ENCODE measurements at places on chromosomes 13 and 19. TPM values are rescaled to one million over a fixed set of nuclear protein-coding genes. Genes with fewer than 3 reads are reported as not detected.

CNFN gene
- total RNA-seq: not detected

OR7A5 gene
- total RNA-seq: not detected

DCLK1 gene
- total RNA-seq: 20.4 TPM

OR4F17 gene
- total RNA-seq: not detected

DLL3 gene
- total RNA-seq: 0.53 TPM

TMEM150B gene
- total RNA-seq: not detected

PSG4 gene
- 31.8 TPM for total RNA-seq

CATSPERD gene
- not detected for total RNA-seq

HSPB6 gene
- not detected for total RNA-seq

ZSCAN5C gene
- not detected for total RNA-seq

CCDC61 gene
- total RNA-seq: 12.1 TPM

FCHO1 gene
- total RNA-seq: 3.3 TPM

RFXAP gene
- 2.0 TPM for total RNA-seq

CIC gene
- total RNA-seq: 42.8 TPM

LYPD3 gene
- 0.10 TPM for total RNA-seq

PTPRH gene
- total RNA-seq: 5.3 TPM

SIGLEC11 gene
- 0.25 TPM for total RNA-seq

ONECUT3 gene
- not detected for total RNA-seq

NAPSA gene
- total RNA-seq: 0.73 TPM

CRX gene
- total RNA-seq: not detected

NLRP4 gene
- not detected for total RNA-seq

TLE6 gene
- total RNA-seq: 0.20 TPM

SIAH3 gene
- not detected for total RNA-seq

TMED1 gene
- total RNA-seq: 64.0 TPM
